ENCODE measurements at places on chromosomes 6 and 20. TPM values are rescaled to one million over a fixed set of nuclear protein-coding genes. Genes with fewer than 3 reads are reported as not detected.

SIRPB1 gene
- total RNA-seq: 1.8 TPM

TCP11 gene
- 1.5 TPM for total RNA-seq

CRIP3 gene
- 2.6 TPM for total RNA-seq

C4B gene
- 45.4 TPM for total RNA-seq

TRIM10 gene
- total RNA-seq: 2.7 TPM

PKHD1 gene
- total RNA-seq: 66.2 TPM

CLVS2 gene
- 0.18 TPM for total RNA-seq

PCSK2 gene
- total RNA-seq: 0.82 TPM

EPB41L1 gene
- 91.2 TPM for total RNA-seq

GNRH2 gene
- not detected for total RNA-seq

DXO gene
- 20.1 TPM for total RNA-seq

SLC22A16 gene
- 1.2 TPM for total RNA-seq

GMPR gene
- total RNA-seq: 19.2 TPM

FOXC1 gene
- 49.3 TPM for total RNA-seq

SYNDIG1 gene
- 10.7 TPM for total RNA-seq

RAMACL gene
- total RNA-seq: 2.6 TPM

ADGRG6 gene
- 37.0 TPM for total RNA-seq

TJAP1 gene
- total RNA-seq: 25.9 TPM

RSPH4A gene
- total RNA-seq: 1.9 TPM

HLA-DPA1 gene
- 36.2 TPM for total RNA-seq

ELOVL2 gene
- total RNA-seq: 2.3 TPM

PIGU gene
- total RNA-seq: 13.8 TPM

PKIB gene
- 2.3 TPM for total RNA-seq

REM1 gene
- 2.8 TPM for total RNA-seq

MUC22 gene
- not detected for total RNA-seq

PRDM13 gene
- not detected for total RNA-seq

TNFRSF21 gene
- total RNA-seq: 25.0 TPM

SLC16A10 gene
- total RNA-seq: 37.0 TPM

PAK5 gene
- total RNA-seq: 0.06 TPM

TNXB gene
- total RNA-seq: 52.8 TPM

COL9A1 gene
- total RNA-seq: 9.9 TPM

JPH2 gene
- total RNA-seq: 22.8 TPM

CNBD2 gene
- 4.0 TPM for total RNA-seq

PRRC2A gene
- total RNA-seq: 111 TPM

WASF1 gene
- 17.5 TPM for total RNA-seq

RSPO3 gene
- total RNA-seq: 10.8 TPM

DNAH8 gene
- total RNA-seq: 1.3 TPM

LRP11 gene
- total RNA-seq: 28.9 TPM

LAMA5 gene
- 191 TPM for total RNA-seq

ARMH2 gene
- total RNA-seq: not detected

UNC5CL gene
- 14.6 TPM for total RNA-seq

ULBP1 gene
- 0.29 TPM for total RNA-seq

LY86 gene
- 4.1 TPM for total RNA-seq

RUNX2 gene
- total RNA-seq: 3.3 TPM

SLC44A4 gene
- 28.4 TPM for total RNA-seq

VWA7 gene
- 8.6 TPM for total RNA-seq

TFEB gene
- 18.3 TPM for total RNA-seq

SLC35B2 gene
- 46.0 TPM for total RNA-seq

PDYN gene
- total RNA-seq: 0.12 TPM

DSP gene
- total RNA-seq: 54.6 TPM

ID4 gene
- 126 TPM for total RNA-seq

ALDH8A1 gene
- 13.7 TPM for total RNA-seq

RAB32 gene
- total RNA-seq: 14.4 TPM

FAM217A gene
- total RNA-seq: 0.29 TPM

HLA-DQA1 gene
- total RNA-seq: 4.4 TPM

HRH3 gene
- 0.23 TPM for total RNA-seq

CD93 gene
- 70.4 TPM for total RNA-seq

ADGRB3 gene
- total RNA-seq: 8.0 TPM
